Natural killer cell (primary cell): ENCODE measurements at places on chromosomes 12 and 14.
A peak's percentile ranks its signal among the peaks of the same experiment; 100 is the strongest.

- no peak overlapping the region for H3K4me3 ChIP-seq
- no peak overlapping the region for H3K27ac ChIP-seq
- DNase-seq: no peak
- H3K27me3 ChIP-seq: peaks cover 59% of the 10 kb centered on the region
- H3K36me3 ChIP-seq: no peaks in the 10 kb centered on the region
- peaks cover 8% of the 10 kb centered on the region for H3K4me1 ChIP-seq
Observed at GRCh38 chr12:113470871-113471618, 626 bp downstream of the LHX5 start.

- peaks cover 10% of the 10 kb centered on the region for H3K4me1 ChIP-seq
- peak overlapping the region; percentile 67 for H3K4me3 ChIP-seq
- peak overlapping the region; percentile 88 for H3K27ac ChIP-seq
- no peaks in the 10 kb centered on the region for H3K36me3 ChIP-seq
- H3K27me3 ChIP-seq: no peaks in the 10 kb centered on the region
Observed at GRCh38 chr12:12561371-12562015, 1.2 kb downstream of the DUSP16 start.

DNA sequence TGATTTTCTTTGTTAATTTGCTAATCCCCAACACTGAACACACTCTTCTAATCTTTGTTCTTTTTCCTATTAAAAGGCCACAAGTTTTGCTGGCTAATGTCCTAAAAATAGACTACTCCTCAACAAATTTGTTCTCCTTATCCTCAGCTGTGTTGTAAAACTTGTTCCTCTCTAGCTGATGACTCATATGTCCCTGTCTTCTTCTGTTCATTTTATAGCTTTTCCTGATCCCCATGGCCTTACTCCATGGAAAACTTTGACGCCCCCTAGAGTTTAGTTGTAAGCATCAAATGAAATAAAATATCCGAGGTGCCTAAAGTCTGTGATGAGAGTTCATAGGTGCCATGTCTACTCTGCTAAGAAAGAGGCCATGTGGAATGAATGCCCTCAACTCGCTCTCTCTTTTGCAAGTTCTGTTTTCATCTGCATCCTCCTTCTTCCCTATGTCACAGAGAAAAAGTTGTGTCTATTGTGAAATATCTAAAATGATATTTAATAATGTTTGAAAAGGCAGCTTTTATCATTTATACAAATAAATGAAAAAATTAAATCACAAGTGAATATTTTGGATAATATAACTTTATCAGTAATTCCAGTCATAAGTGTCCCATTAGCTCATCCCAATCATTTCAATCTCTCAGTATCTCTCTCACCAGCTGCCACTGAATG, 237.9 kb downstream of the IPO8 start:
- DNase-seq: no peak
- no peaks in the 10 kb centered on the region for H3K36me3 ChIP-seq
- no peak overlapping the region for H3K4me3 ChIP-seq
- no peaks in the 10 kb centered on the region for H3K27me3 ChIP-seq

DNA sequence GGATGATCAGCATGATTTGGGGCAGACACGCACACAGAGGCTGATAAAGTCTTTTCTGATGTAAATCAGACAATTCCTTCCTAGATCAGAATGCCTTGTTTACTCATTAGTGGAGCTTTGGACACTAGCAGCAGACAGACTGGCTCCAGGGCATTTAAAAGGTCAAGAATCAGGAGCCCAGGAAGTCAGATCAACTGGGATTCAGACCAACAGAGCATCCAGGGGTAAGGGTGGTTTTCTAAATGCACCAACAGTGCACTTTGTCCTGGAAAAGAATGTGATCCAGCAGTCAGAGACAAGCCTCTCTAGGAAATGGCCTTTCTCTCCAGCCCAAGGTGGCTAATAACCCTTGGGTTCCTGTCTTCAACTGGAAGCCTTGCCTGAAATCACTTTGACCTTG, 405.3 kb downstream of the MED13L start:
- peaks cover 3% of the 10 kb centered on the region for H3K27me3 ChIP-seq
- DNase-seq: no peak
- no peaks in the 10 kb centered on the region for H3K4me1 ChIP-seq
- H3K27ac ChIP-seq: no peak overlapping the region
- no peaks in the 10 kb centered on the region for H3K36me3 ChIP-seq

DNA sequence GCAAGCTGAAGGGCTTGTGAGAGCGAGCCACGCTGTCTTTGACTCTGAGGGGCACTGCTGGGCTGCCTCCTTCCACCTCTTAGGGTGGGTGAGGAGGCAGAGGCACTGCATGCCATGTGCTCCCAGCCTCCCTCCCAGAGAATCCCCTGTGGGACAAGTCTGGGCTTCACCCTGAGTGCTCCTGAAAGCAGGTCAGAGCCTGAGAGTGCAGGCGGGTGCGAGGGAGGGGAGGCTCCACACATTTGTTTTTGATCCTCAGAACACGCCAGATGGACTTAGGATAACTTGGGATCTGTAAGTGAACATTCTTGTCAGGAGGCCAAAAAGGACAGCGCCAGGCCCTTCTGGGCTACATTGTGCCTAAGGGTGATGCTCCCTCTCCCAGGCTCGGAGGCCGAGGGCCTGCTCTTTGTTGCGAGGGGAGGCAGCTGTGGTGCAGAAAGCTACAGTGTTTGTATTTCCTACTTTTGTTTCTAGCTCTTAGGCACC, 155.4 kb downstream of the TMX1 start:
- no peaks in the 10 kb centered on the region for H3K27me3 ChIP-seq
- no peak overlapping the region for H3K27ac ChIP-seq
- H3K36me3 ChIP-seq: no peaks in the 10 kb centered on the region
- DNase-seq: no peak

DNA sequence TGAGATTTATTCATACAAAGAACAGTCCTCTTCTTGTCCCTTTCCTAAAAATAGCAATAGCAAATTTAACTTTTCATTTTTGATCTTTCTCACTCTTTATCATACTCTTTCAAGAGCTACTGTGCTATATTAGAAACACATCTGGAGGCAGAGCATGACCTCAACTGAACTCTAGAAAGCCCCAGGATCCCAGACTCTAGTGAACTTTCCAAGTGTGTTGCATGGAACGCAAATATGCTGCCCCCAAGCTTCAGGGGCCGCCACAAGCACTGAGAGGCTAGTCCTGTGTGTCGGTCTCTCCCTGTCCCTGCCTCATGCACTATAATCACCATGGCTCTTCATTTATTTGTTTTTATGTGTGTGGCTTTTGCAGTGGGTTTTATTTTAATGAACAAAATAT, 38.7 kb upstream of the ZNF641 start:
- no peak overlapping the region for H3K4me3 ChIP-seq
- no peak for DNase-seq
- no peak overlapping the region for H3K27ac ChIP-seq
- peaks cover 3% of the 10 kb centered on the region for H3K27me3 ChIP-seq

GRCh38 chr12:40224439-40225291, at the start of gene LRRK2:
TSS of gene LRRK2 (plus strand) at chr12:40224997. CDS start at chr12:40225132, 135 bp downstream.
- peaks cover 4% of the 10 kb centered on the region for H3K4me1 ChIP-seq
- DNase-seq: peak; percentile 59
- peak within 1 kb of the TSS; percentile 80 for H3K27ac ChIP-seq
- peak within 1 kb of the TSS; percentile 58 for H3K4me3 ChIP-seq
- peaks cover 3% of the 10 kb centered on the region for H3K27me3 ChIP-seq
- no peaks in the 10 kb centered on the region for H3K36me3 ChIP-seq

GRCh38 chr12:29376118-29376517, 4.9 kb downstream of the ERGIC2 start:
- H3K4me1 ChIP-seq: peaks cover 3% of the 10 kb centered on the region
- H3K36me3 ChIP-seq: peaks cover 3% of the 10 kb centered on the region
- no peaks in the 10 kb centered on the region for H3K27me3 ChIP-seq
- no peak overlapping the region for H3K4me3 ChIP-seq
- no peak for DNase-seq
- H3K27ac ChIP-seq: no peak overlapping the region

DNA sequence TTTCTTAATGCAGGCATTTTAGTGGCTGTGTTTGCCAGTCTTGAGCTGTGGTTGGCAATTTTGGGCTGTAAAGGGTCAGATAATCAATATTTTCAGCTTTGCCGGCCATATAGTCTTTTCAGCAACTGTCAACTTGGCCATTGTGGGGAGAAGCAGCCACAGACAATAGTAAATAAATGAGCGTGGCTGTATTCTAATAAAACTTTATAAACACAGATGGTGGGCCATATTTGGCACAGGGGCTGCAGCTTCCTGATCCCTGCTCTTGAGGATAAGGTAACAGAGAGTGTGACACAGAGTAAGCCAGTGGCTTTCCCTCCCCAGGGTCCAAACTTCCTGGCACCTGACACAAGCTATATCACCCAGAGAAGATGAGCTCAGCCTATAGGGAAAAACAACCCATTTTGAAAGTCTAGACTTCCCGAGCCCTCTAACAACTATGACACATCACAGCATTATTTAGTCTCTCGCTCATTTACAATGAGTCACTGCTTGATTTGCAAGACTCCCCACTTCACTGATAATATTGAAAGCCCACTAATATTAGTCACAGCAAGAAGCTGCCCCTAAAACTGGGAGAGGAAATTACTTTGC, 163.1 kb upstream of the TMPO start:
- DNase-seq: no peak
- no peak overlapping the region for H3K27ac ChIP-seq
- no peaks in the 10 kb centered on the region for H3K4me1 ChIP-seq
- no peaks in the 10 kb centered on the region for H3K27me3 ChIP-seq
- H3K36me3 ChIP-seq: no peaks in the 10 kb centered on the region
- no peak overlapping the region for H3K4me3 ChIP-seq

- no peak overlapping the region for H3K4me3 ChIP-seq
Observed at GRCh38 chr14:25406818-25407217, 356.9 kb upstream of the STXBP6 start.

DNA sequence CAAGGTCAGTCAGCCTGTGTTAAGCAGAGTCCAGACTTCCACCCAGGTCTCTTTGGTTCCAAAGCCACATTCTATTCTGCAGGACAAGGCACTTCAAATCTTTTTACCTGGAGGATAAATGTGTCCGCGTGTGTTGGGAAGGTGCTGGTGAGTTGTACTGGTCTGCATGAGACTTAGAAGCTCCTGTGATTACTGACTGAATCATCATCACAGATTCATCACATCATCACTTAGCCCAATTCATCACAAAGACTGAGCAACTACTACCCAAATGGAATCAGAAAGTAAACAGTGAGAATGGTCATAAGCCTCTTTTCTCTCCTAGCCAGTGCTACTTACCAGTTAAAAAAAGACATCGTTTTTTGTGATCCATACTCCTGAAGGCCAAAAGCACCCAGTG, 5.3 kb downstream of the SLC15A5 start:
- H3K36me3 ChIP-seq: no peaks in the 10 kb centered on the region
- DNase-seq: no peak
- H3K4me1 ChIP-seq: no peaks in the 10 kb centered on the region

- no peaks in the 10 kb centered on the region for H3K27me3 ChIP-seq
- H3K4me1 ChIP-seq: peaks cover 5% of the 10 kb centered on the region
- no peaks in the 10 kb centered on the region for H3K36me3 ChIP-seq
Observed at GRCh38 chr14:54809767-54810166, 92.9 kb downstream of the GCH1 start.

- H3K4me3 ChIP-seq: no peak overlapping the region
- no peak overlapping the region for H3K27ac ChIP-seq
- no peak for DNase-seq
Observed at GRCh38 chr14:99079061-99079727, 192.8 kb downstream of the BCL11B start.

- no peak overlapping the region for H3K27ac ChIP-seq
- H3K36me3 ChIP-seq: peaks cover 93% of the 10 kb centered on the region
Observed at GRCh38 chr12:110340706-110341105, 59.7 kb downstream of the ATP2A2 start.

- DNase-seq: no peak
- no peak overlapping the region for H3K27ac ChIP-seq
- H3K36me3 ChIP-seq: no peaks in the 10 kb centered on the region
- no peak overlapping the region for H3K4me3 ChIP-seq
Observed at GRCh38 chr14:93299866-93300265, 33.0 kb downstream of the BTBD7 start.

DNA sequence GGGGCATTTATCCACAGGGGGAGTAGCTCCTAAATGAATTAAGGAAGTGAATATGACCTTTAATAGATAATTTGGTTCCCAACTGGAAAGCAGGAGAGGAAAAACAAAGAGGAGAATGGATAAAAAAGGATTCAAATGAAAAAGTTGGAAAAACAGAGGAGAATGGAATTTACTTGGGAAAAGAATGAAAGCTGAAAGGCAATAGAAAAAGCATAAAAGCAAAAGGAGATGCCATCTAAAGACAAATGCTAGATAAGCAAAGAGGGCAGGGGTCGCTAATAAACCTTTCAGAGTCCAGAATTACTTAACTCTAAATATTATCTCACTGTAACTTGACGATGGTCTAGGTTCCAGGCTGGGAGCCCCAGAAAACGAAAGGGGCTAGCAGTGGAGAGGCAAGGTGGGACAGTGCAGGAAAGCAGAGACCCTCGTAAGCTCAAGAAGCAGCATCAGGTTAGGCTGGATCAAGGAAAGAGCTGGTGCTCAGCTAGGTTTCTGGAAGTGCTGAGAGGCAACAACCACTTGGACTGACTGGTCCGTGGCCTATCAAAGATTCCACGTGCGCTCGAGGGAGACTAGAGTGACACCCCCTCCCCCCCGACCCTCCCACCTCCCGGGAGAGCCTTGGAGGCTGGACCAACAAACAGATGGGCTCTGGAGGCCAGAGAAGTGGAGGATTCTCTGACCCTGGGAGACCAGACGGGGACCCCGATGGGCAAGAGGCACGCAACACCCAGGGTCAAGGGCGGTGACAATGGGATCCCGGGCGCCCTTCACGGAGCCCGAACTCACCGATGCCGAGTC, 1.2 kb downstream of the SLC2A13 start:
- peak overlapping the region; percentile 59 for H3K4me3 ChIP-seq
- no peak overlapping the region for H3K27ac ChIP-seq
- H3K36me3 ChIP-seq: no peaks in the 10 kb centered on the region
- H3K4me1 ChIP-seq: peaks cover 17% of the 10 kb centered on the region
- peak; percentile 23 for DNase-seq
- no peaks in the 10 kb centered on the region for H3K27me3 ChIP-seq

GRCh38 chr12:46153268-46153872, 115.5 kb downstream of the SLC38A1 start:
- H3K36me3 ChIP-seq: no peaks in the 10 kb centered on the region
- DNase-seq: peak; percentile 64
- H3K4me1 ChIP-seq: no peaks in the 10 kb centered on the region
- no peaks in the 10 kb centered on the region for H3K27me3 ChIP-seq
- H3K27ac ChIP-seq: no peak overlapping the region

- no peak for DNase-seq
- no peaks in the 10 kb centered on the region for H3K27me3 ChIP-seq
- H3K4me1 ChIP-seq: peaks cover 3% of the 10 kb centered on the region
- H3K4me3 ChIP-seq: no peak overlapping the region
- H3K36me3 ChIP-seq: no peaks in the 10 kb centered on the region
Observed at GRCh38 chr14:90553921-90554336, 157.1 kb downstream of the CALM1 start.

DNA sequence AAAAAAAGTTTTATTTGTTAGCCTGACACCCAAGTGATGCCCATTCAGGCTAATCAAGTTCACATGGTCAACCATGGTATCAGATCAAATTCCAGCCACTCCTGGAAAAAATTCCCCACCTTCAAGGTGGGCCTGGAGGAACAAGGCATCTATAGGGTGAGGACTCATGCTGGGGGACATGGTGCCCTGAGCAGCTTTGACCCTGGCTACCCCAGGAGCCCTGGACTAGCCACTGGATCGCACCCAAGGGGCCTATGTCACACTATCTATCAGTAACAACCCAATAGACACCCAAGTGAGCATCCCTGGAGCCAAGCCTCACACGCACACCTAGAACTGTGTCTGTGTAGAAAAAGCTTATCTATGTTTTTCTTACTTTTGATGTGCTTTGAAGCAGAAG, 4.1 kb upstream of the NCOR2 start:
- no peak overlapping the region for H3K27ac ChIP-seq
- DNase-seq: no peak
- H3K4me1 ChIP-seq: peaks cover 18% of the 10 kb centered on the region
- no peaks in the 10 kb centered on the region for H3K27me3 ChIP-seq

GRCh38 chr14:105500726-105501101, 9.7 kb downstream of the TEDC1 start:
- H3K4me1 ChIP-seq: no peaks in the 10 kb centered on the region
- no peak overlapping the region for H3K27ac ChIP-seq
- H3K27me3 ChIP-seq: no peaks in the 10 kb centered on the region
- no peak overlapping the region for H3K4me3 ChIP-seq
